Stimulated activated CD4-positive, alpha-beta T cell treated with anti-CD3 and anti-CD28 coated beads, Interleukin-15, amount 100 ng/mL, for 24 hours (primary cell): ENCODE measurements at places on chromosomes 6 and 20.

DNA sequence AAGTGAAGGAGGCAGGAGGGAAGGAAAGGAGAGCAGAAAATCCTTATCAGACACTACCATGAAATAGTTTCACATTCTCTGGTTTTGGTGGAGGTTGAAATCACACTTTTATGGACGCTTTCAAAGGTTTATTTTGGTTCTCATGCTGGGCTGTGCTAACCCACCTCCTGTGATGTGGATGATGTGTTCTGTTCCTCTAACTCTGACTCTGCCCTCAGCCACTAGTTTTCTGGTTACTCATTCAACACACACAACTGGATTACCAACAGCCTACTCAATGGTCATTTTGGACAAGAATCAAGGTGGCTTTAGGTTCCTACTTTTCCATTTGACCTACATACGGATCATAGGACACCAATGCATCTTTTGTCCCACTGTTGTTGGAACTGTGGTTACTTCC lies 522.1 kb upstream of the BTBD3 start:
- DNase-seq, result no peak

GRCh38 chr6:98832284-98833056 lies 1.9 kb upstream of the POU3F2 start:
- peak; percentile 18 for DNase-seq

DNA sequence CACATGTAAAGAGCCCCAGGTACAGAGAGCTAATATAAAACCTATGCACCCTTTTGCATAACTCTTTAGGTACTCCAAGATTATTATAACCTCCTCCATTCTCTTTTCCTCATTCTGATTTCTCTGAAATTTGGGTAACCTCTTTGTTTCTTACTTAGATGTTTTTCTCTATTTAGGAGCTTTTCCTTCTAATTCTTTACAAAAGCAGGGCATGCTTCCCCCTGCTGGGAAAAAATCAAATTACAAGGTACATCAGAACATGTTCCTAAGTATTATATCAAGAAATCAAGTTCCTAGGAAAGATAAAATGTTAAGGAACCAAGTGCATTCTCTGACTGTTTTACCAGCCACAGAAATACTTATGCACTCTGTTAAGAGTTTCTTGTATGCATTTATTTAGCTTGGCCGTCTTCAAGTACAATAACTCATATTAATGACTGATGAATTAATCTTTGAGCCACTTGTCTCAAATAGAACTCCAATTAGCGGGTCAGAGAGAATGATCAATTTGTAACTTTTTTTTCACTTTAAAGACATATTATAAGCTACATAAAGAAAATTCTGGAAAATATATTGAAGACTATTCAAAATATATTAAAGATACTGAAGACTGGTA lies 2.1 kb downstream of the KHDRBS2 start:
- DNase-seq, result no peak

DNA sequence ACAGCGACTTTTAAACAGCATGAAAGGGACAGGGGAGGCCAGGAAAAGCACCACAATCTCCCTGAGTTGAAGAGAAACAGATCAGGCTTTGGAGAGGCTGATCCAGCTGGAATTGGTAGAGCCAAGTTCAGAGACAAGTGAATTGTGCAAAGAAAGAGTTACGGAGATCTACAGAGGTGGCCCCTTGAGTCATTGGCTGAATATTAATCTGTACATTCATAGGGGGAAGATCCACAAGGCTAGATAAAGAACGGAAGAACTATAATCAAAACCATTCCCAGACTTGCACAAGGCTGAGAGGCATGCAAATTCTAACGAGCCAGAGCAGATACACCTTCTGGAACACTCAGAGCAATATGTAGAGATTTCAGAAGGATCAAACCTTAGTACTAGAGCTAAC lies 14.2 kb upstream of the FOXQ1 start:
- DNase-seq, result no peak

DNA sequence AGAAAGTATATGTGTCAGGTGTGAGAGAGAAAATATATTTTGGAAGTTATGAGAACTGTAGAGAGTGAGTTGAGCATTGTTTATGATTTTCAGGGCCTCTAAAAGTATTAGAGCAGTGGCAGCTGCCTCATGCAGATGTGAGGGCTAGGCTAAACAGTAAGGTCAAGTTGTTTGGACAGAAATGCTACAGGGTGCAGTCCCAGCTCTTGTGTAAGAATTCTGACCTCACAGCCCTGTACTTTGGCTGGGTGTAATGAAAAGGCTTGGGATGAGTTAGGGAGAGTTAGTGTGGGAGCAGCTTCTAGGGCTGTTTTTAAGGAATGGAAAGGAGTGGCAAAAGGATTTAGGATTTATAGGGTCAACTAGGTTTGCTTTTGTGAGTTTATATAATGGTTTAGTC lies 764.8 kb upstream of the ADGRB3 start:
- no peak for DNase-seq

GRCh38 chr6:22279427-22279826 lies 17.4 kb downstream of the PRL start:
- no peak for DNase-seq

GRCh38 chr20:15162079-15162647 lies 824.8 kb upstream of the FLRT3 start:
- no peak for DNase-seq

DNA sequence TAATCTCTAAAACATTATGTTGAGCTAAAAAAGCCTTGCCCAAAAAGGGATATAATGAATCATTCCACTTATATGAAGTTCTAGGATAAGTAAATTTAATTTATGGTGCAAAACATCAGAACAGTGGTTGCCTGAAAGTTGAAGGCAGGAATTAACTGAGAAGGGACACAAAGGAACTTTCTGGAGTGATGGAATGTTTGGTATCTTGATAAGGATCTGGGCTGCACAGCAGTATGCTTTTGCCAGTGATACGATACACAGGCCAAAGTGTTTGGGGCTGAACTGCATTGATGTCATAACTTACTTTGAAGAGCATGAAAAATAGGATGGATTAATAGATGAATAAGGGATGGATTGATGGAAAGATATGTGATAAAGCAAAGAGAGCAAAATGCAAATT lies 146.1 kb upstream of the LRFN2 start:
- DNase-seq, result no peak

- DNase-seq, result no peak
Measured at GRCh38 chr6:35400111-35400510, 52.0 kb upstream of the FANCE start.

GRCh38 chr6:130143709-130144108 lies 79.0 kb downstream of the SAMD3 start:
- no peak for DNase-seq

GRCh38 chr6:159826968-159827647 lies 27.0 kb downstream of the PNLDC1 start:
- no peak for DNase-seq

- no peak for DNase-seq
Measured at GRCh38 chr6:87396595-87397392, 11.0 kb upstream of the CFAP206 start.

DNA sequence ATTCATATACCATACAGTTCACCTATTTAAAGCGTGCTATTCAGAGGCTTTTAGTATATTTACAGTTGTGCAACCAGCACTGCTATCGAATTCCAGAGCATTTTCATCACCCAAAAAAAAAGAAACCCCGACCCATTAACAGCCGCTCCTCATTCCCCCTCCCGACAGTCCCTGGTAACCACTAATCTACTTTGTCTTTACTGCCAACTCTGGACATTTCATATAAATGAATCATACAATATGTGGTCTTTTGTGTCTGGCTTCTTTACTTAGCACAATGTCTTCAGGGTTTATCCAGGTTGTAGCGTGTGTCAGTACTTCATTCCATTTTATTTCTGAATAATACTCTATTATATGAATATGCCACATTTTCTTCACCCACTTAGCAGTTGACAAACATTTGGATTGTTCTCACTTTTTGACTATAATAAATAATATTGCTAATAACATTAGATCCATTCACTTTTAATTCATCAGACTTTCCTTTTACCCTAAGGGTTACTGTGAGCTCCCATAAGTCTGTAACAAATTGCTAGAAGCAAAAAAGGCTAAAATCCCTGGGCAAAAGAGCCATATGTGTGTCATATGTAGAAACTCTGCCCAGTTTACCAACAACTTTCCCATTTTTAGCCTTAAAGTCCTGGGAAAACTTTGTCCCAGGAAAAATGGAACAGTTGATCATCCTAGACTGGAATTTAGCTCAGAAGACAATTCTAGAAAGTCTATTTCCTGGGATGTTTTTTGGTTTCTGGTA lies 23.2 kb upstream of the ROS1 start:
- no peak for DNase-seq

DNA sequence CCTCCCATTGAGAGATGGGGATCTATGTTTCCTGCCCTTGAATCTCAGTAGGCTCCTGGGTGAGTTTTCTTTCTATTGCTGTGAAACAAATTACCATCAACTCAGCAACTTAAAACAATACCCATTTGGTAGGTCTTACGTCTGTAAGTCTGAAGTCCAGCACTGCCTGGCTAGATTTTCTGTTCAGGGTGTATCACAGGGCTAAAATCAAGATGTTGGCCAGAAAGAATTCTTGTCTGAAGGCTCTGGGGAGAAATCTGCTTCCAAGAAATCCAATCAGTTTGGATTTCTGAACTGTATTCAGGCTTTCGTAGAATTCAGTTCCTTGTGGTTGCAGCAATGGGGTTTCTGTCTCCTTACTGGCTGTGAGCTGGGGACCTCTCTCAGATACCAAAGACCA lies 99.6 kb upstream of the SLC24A3 start:
- DNase-seq, result no peak

- no peak for DNase-seq
Measured at GRCh38 chr6:37490536-37491170, 9.0 kb downstream of the CCDC167 start.

GRCh38 chr20:48769069-48769983 lies 58.5 kb downstream of the PREX1 start:
- DNase-seq, result peak; percentile 95

DNA sequence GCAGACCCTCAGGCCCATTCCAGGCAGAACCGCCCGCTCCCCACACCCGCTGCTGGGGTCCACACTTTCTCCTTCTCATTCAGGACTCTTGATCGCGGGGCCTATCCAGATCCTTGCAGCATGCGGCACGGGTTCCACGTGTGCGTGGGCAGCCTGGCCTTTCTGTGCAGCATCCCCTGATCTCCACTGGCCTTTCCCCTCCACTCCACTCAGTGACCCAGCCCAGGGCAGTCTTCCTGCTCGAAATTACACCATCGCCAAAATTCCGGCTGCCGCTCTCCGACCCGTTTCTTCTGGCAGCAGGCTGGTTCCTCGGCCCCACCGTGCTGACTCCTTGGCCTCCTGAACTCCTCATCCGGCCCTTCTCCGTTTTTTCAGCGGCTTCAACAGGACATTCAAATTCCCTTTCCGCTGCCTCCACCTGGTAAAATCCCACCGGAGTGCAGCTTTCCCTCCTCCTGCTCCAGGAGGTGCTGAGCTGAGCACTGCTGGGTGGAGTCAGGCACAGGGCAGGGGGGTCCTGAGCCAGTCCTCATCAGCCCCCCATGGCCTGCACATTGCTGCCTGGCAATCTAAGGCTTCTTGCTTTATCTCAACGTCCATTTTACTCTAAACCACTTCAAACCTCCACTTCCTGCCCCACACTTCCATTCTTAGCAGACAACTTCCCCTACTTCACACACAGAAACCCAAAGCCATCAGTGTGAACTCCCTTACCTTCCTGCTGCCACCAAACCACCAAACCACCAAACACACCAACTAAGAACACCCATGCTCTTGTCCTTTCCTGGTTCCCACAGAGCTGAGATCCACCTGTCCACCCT lies 9.0 kb downstream of the SFT2D1 start:
- DNase-seq, result peak; percentile 24

GRCh38 chr6:169851641-169852503 lies 100.5 kb downstream of the ERMARD start:
- no peak for DNase-seq

DNA sequence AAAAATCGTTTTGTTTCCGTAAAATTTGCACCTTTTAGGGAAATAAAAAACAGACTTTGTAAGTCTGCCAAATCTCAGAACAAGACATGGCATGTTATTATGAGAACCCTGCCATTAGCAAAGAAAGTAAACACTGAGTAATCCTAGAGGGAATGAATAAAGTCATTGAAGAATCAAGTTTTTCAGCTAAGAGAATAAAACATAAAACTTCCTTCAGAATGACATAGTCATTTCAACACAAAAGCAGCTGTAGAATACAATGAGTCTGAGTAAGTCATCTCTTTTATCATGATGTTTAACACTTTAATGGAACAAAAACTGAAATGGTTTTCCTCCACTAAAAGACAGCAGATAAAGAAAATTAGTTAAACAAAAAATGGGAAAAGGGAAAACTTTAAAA lies 10.3 kb upstream of the DST start:
- no peak for DNase-seq

- no peak for DNase-seq
Measured at GRCh38 chr6:28588666-28589065, 63.0 kb downstream of the GPX5 start.

GRCh38 chr6:111683749-111684267 lies 78.1 kb upstream of the TRAF3IP2 start:
- no peak for DNase-seq

DNA sequence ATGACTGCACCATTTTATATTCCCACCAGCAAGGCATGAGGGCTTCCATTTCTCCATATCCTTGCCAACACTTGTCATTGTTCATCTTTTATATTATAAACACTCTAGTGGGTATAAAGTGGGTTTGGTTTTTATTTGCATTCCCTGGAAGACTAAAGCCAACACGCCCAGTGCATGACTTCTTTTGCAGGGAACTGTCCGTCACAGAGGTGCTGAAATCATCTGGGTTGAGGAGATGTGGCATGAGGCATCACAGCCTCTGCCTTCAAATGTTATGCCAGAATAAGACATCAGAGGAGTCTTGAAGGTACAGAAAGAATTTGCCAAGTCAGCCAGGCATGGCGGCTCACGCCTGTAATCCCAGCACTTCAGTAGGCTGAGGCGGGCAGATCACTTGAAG lies 29.9 kb upstream of the FAM210B start:
- no peak for DNase-seq

- no peak for DNase-seq
Measured at GRCh38 chr6:127463056-127463455, 3.9 kb upstream of the KIAA0408 start.

- DNase-seq, result no peak
Measured at GRCh38 chr6:10429638-10430427, 15.0 kb upstream of the TFAP2A start.

- no peak for DNase-seq
Measured at GRCh38 chr6:94175465-94175864, 756.1 kb upstream of the EPHA7 start.

- DNase-seq, result no peak
Measured at GRCh38 chr20:7959484-7959883, 19.2 kb upstream of the HAO1 start.

- DNase-seq, result no peak
Measured at GRCh38 chr6:157172231-157172701, 151.1 kb downstream of the TMEM242 start.

DNA sequence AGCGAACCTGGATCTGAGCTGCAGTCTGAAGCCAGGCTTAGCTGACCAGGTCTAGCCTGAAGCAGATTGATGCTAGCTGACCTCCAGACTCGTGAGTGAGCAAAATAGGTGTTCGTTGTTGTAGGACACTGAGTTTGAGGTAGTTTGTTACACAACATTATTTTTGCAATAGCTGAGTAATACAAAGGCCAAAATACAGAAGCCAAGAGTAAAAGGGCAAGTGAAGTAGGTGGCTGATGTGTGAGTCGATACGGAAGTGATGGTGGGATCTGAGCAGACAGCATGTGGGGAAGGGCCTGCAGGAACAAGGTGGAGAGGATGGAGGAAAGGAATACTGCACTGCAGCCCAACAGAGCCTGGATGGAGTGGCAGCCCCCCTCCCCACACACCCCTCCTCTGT lies 8.5 kb upstream of the SPATS1 start:
- no peak for DNase-seq
